Kidney tubule cell (primary cell): ENCODE measurements at places on chromosomes 2 and 18.

- DNase-seq: peak; percentile 52
Observed at GRCh38 chr2:102975996-102976975, 214.5 kb downstream of the TMEM182 start.

- DNase-seq: no peak
Observed at GRCh38 chr2:106694964-106695470, 190.9 kb downstream of the ST6GAL2 start.

DNA sequence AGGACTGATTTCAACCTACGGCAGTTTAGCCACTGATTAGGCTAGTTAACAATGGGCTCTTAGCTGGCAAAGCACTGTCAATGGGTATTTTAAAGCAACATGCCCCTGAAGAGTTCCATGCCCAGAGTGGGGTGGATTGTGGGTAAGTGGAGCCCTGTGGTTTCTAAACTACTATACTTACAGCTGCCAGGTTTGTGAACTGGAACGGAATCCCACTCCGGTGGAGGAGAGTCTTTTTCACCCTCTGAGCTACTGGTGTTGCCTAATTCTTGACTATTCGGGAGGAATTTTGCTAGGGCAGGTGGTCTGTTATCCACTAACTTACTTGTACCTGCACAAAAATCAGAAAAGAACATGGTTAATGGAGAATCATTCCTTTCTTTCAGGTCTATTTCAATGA, 52.6 kb downstream of the ZAP70 start:
- peak; percentile 12 for DNase-seq

- peak; percentile 68 for DNase-seq
Observed at GRCh38 chr2:143259368-143259958, 130.2 kb downstream of the ARHGAP15 start.

- no peak for DNase-seq
Observed at GRCh38 chr2:8567469-8568260, 114.2 kb upstream of the ID2 start.

DNA sequence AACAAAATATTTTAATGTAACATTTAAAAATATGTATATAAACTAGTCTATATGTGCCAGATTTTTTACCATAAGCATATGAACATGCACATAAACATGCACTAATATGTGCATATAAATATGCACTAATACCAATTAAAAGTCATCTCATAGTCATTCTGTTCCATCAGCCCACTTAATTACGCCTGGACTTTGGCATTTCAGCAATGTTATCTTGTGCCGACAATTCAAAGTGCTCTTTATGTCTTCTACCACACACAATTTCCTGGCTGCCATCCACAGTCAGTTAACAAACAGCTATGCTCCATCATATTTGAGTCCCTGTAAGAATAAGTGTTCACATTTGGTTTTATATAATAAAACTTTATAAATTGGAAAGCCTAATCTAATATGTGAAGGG, 92.6 kb upstream of the TSPYL6 start:
- peak; percentile 47 for DNase-seq

DNA sequence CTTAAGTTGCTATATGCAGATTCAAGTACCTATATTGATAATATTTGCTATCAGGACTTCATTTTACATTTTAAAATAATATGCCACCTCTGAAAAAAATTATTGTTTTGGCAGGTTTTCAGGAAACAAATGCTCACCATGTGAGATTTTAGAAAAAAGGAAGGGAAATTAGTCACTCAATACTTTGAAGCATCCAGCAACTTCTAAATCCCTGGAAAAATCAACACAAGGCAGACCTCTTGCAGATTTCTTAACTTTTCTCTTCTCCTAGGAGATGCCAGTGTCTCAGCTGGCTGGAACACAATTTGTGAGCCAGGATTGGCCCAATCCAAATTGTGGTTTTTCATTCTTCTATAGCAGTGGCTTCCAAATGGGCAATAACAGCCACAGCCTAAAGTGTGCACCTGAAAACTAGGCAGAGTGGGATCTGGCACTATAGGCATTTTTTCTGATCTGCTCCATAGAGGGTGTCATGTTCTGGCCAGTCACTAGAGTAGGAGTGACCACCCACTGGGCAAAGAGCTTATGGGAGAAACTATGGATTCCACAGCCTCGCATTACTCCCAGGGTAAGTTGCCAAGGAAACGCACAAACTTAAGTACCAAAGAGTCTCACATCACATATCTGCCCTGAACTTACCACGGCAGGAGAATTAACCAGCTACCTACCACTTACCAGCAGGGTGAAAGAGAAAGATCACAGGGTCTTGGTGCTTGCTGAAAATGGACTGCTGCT, 28.1 kb upstream of the THOC1 start:
- no peak for DNase-seq

- DNase-seq: no peak
Observed at GRCh38 chr2:6957031-6957714, 40.0 kb downstream of the RNF144A start.

GRCh38 chr2:28423856-28424605, 31.4 kb downstream of the FOSL2 start:
- peak; percentile 50 for DNase-seq

- DNase-seq: no peak
Observed at GRCh38 chr2:119679526-119679837, 481 bp downstream of the TMEM177 start.
